ENCODE measurements at places on chromosomes 2 and 18. TPM values are rescaled to one million over a fixed set of nuclear protein-coding genes. Genes with fewer than 3 reads are reported as not detected.

DNA sequence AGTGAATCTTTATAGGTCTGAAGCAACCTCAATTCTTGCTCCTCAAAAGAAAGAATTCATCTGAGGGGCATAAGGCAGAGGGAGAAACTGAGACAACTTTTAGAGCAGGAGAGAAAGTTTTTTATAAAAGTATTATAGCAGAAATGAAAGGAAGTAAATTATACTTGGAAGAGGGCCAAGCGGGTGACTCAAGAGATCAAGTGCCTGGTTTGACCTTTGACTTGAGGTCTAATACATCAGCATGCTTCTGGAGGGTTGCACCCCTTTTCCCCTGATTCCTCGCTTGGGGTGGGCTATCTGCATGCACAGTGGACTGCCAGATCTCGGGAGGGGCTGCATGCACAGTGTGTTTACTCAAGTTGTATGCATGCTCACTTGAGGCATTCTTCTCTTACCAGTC, 268.5 kb upstream of the LRATD1 start:
- no peaks in the 10 kb centered on the region for H3K27me3 ChIP-seq
- no peak overlapping the region for H3K4me3 ChIP-seq
- no peak overlapping the region for H3K27ac ChIP-seq
- H3K4me1 ChIP-seq, result no peaks in the 10 kb centered on the region

- H3K27me3 ChIP-seq, result no peaks in the 10 kb centered on the region
- H3K36me3 ChIP-seq, result no peaks in the 10 kb centered on the region
- H3K27ac ChIP-seq, result no peak overlapping the region
- no peak for DNase-seq
- H3K4me3 ChIP-seq, result no peak overlapping the region
Observed at GRCh38 chr2:176419591-176420071, 150.4 kb downstream of the MTX2 start.

- H3K27ac ChIP-seq, result peak overlapping the region; percentile 36
- H3K4me3 ChIP-seq, result no peak overlapping the region
- peaks cover 25% of the 10 kb centered on the region for H3K36me3 ChIP-seq
- H3K27me3 ChIP-seq, result no peaks in the 10 kb centered on the region
- DNase-seq, result no peak
- peaks cover 24% of the 10 kb centered on the region for H3K4me1 ChIP-seq
Observed at GRCh38 chr2:174176898-174177297, 71.4 kb downstream of the OLA1 start.

DNA sequence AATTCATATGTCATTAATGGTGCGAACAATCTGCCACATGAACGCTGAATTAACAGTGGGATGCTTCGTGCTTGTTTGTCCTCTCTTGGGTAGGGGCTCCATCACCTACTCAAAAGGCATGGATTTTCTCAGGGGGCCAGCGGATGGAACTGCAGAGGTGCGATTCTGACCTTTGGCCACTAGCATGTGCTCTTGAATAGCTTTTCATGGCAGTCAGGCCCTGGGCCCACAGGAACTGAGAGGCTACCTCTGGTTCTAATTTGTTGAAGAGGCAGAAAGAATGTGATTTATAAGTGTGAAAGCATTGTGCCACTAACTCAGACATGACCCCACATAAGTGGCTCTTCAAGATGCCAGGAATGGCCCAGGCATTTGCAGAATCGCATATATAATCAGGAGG, 283.2 kb downstream of the INSIG2 start:
- no peak overlapping the region for H3K4me3 ChIP-seq
- peaks cover 12% of the 10 kb centered on the region for H3K4me1 ChIP-seq
- DNase-seq, result peak; percentile 84
- no peaks in the 10 kb centered on the region for H3K36me3 ChIP-seq
- H3K27me3 ChIP-seq, result peaks cover 100% of the 10 kb centered on the region

DNA sequence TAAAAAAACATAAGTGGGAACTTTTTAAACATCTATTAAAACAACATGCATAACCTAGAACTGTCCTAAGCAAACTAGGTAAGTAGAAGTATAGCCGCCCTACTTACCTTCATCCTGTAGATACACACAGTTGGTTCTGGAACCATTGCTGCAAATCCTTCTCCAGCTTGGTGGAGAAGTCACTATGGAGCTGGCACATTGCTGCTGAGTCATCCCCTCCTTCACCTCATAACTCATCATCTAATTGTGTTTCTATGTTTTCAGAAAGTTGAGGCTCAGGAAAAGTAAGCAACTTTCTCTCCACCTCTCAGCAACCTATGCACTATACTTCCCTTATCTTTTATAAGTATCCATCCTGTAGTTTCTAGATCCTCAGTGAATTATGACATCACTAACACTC, 269.8 kb upstream of the MMADHC start:
- no peak for DNase-seq
- H3K4me1 ChIP-seq, result no peaks in the 10 kb centered on the region
- H3K36me3 ChIP-seq, result no peaks in the 10 kb centered on the region
- H3K27ac ChIP-seq, result no peak overlapping the region
- H3K27me3 ChIP-seq, result no peaks in the 10 kb centered on the region

- peaks cover 6% of the 10 kb centered on the region for H3K4me1 ChIP-seq
- H3K4me3 ChIP-seq, result no peak overlapping the region
- DNase-seq, result no peak
- no peaks in the 10 kb centered on the region for H3K36me3 ChIP-seq
Observed at GRCh38 chr2:10369269-10370255, 66.9 kb downstream of the HPCAL1 start.

- DNase-seq, result no peak
- peaks cover 4% of the 10 kb centered on the region for H3K36me3 ChIP-seq
- no peak overlapping the region for H3K27ac ChIP-seq
Observed at GRCh38 chr2:61262699-61263098, 100.7 kb downstream of the C2orf74 start.

EGR4 gene
- not detected for total RNA-seq

DNA sequence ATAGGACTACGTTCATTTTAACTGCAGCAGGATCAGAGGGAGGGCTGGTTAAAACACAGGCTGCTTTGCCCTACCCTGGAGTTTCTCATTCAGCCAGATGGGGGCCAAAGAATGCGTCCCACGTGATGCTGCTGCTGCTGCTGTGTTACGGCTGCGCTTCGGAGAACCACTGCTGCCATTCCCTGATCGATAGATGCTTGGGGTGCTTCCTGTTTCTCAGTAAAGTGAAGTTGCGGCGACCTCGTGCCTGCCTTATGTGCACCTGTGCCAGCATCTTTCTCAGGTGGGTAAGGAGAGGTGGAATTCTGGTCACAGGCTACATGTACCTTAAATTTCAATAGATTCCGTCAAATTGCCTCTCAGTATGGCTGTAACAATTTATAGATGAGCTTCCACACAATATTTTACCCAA, 24.7 kb upstream of the TOGARAM2 start:
- H3K27ac ChIP-seq, result no peak overlapping the region
- DNase-seq, result peak; percentile 76
- H3K27me3 ChIP-seq, result peaks cover 6% of the 10 kb centered on the region
- H3K4me1 ChIP-seq, result peaks cover 26% of the 10 kb centered on the region
- H3K4me3 ChIP-seq, result peak overlapping the region; percentile 8
- H3K36me3 ChIP-seq, result no peaks in the 10 kb centered on the region

Measured in neural progenitor cell (in vitro differentiated cells).